Activated CD8-positive, alpha-beta memory T cell treated with anti-CD3 and anti-CD28 coated beads, Interleukin-2, amount 10 ng/mL, durations not matched to agents 7 days and 5 days (primary cell): ENCODE measurements at places on chromosomes 1 and 21. TPM values are rescaled to one million over a fixed set of nuclear protein-coding genes. Genes with fewer than 3 reads are reported as not detected.

- H3K4me3 ChIP-seq: peak overlapping the region; percentile 93
- DNase-seq: peak; percentile 22
- peak overlapping the region; percentile 98 for H3K27ac ChIP-seq
- peaks cover 24% of the 10 kb centered on the region for H3K36me3 ChIP-seq
- no peaks in the 10 kb centered on the region for H3K27me3 ChIP-seq
Observed at GRCh38 chr1:151763990-151764389, 694 bp upstream of the MRPL9 start.

DNA sequence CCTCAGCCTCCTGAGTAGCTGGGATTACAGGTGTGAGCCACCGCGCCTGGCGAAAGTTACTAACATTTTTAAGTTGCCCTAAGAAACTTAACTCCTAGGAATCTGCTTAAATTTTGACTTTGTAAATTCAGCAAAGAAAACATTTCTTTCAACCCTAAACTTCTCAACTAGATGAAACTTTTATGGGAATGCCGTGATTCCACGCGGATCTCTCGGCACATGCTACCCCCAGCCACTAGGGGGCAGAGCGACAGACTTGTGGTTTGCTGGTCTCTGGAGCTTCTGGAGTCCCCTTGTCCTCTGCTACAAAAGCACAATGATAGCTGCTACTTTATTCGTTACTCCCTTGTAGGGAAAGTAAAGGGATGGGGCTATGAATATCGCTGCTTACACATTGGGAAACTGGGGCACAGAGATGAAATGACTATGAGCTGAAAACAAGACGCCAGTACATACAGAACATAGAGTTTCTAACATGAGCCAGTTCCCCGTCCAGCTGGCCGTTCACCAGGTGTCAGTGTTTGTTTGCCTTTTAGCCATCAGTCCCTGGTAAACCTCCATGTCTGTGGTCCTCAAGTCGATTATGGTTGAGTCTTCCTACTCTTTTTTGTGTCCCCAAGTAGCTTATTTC lies 114.7 kb downstream of the PBX1 start:
- DNase-seq: no peak
- H3K36me3 ChIP-seq: no peaks in the 10 kb centered on the region
- H3K4me3 ChIP-seq: no peak overlapping the region

- H3K27ac ChIP-seq: no peak overlapping the region
- no peaks in the 10 kb centered on the region for H3K4me1 ChIP-seq
- DNase-seq: no peak
- H3K36me3 ChIP-seq: no peaks in the 10 kb centered on the region
- no peaks in the 10 kb centered on the region for H3K27me3 ChIP-seq
Observed at GRCh38 chr1:246954126-246954525, 22.4 kb upstream of the AHCTF1 start.

GRCh38 chr1:22500471-22500870 lies 48.8 kb downstream of the ZBTB40 start:
- H3K4me3 ChIP-seq: no peak overlapping the region
- no peaks in the 10 kb centered on the region for H3K27me3 ChIP-seq
- H3K4me1 ChIP-seq: no peaks in the 10 kb centered on the region
- H3K36me3 ChIP-seq: peaks cover 11% of the 10 kb centered on the region
- no peak overlapping the region for H3K27ac ChIP-seq

GRCh38 chr1:8666389-8667167 lies 150.9 kb downstream of the RERE start:
- H3K4me1 ChIP-seq: peaks cover 33% of the 10 kb centered on the region
- H3K36me3 ChIP-seq: no peaks in the 10 kb centered on the region
- no peak for DNase-seq
- H3K27ac ChIP-seq: no peak overlapping the region
- H3K27me3 ChIP-seq: no peaks in the 10 kb centered on the region
- no peak overlapping the region for H3K4me3 ChIP-seq

- peaks cover 2% of the 10 kb centered on the region for H3K27me3 ChIP-seq
- H3K4me1 ChIP-seq: no peaks in the 10 kb centered on the region
- H3K4me3 ChIP-seq: no peak overlapping the region
Observed at GRCh38 chr21:44531606-44532564, 8.1 kb downstream of the KRTAP10-1 start.

DNA sequence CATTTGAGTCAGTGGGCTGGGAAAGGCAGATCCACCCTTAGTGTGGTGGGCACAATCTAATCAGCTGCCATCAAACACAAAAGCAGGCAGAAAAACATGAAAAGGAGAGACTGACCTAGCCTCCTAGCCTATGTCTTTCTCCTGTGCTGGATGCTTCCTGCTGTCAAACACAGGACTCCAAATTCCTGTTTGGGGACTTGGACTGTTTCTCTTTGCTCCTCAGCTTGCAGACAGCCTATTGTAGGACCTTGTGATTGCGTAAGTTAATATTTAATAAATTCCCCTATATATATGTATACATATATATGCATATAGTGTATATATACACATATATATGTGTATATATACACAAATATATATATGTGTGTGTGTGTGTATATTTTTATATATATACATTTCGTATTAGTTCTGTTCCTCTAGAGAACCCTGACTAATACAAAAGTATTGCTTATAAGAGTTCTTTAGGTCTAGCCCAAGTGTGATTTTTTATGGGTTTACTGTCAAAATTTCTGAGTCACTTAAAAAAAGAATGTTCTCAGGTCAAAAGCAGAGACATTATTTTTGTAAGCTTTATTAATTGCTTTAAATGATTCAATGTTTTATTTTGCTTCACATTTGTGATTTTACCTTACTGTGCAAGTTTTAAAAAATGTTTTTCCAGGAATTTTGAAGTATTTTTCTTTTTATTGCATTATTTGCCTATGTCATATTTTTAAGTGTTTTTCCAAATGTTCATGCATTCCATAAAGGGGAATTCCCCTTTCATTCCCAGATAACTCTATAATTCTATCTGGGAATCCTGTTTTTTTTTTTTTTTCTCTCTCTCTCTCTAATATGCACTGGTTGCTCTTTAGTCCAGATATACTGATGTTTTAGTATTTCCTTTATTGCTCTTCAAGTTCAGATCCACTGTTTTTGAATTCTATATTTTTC lies 92.1 kb upstream of the ADAMTS5 start:
- H3K4me3 ChIP-seq: no peak overlapping the region
- no peaks in the 10 kb centered on the region for H3K36me3 ChIP-seq
- H3K27me3 ChIP-seq: no peaks in the 10 kb centered on the region
- H3K4me1 ChIP-seq: no peaks in the 10 kb centered on the region
- no peak overlapping the region for H3K27ac ChIP-seq

GNG4 gene
- total RNA-seq: 4.7 TPM

AGT gene
- total RNA-seq: not detected

CYB561D1 gene
- total RNA-seq: 15.0 TPM

MAP10 gene
- total RNA-seq: 2.8 TPM

KRTCAP2 gene
- 166 TPM for total RNA-seq

GPR25 gene
- total RNA-seq: 0.35 TPM
